ENCODE measurements at places on chromosomes 1 and 21.

GRCh38 chr1:151518431-151518830 is 7.2 kb downstream of the CGN start:
- no peak for DNase-seq

GRCh38 chr1:236149003-236149595 is 6.8 kb downstream of the GPR137B start:
- no peak for DNase-seq

DNA sequence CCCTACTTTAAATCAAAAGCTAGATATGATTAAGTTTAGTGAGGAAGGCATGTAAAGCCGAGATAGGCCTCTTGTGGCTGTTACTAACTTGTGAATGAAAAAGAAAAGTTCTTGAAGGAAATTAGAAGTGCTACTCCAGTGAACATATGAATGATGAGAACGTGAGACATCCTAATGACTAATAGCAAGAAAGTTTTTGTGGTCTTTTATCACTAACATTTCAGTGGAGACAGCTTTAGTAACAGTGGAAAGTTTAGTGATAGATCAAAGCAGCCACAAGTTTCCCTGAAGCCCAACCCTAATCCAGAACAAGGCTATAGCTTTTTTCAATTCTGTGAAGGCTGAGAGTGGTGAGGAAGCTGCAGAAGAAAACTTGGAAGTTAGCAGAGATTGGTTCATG is 73.6 kb upstream of the LRRC8B start:
- DNase-seq = no peak

DNA sequence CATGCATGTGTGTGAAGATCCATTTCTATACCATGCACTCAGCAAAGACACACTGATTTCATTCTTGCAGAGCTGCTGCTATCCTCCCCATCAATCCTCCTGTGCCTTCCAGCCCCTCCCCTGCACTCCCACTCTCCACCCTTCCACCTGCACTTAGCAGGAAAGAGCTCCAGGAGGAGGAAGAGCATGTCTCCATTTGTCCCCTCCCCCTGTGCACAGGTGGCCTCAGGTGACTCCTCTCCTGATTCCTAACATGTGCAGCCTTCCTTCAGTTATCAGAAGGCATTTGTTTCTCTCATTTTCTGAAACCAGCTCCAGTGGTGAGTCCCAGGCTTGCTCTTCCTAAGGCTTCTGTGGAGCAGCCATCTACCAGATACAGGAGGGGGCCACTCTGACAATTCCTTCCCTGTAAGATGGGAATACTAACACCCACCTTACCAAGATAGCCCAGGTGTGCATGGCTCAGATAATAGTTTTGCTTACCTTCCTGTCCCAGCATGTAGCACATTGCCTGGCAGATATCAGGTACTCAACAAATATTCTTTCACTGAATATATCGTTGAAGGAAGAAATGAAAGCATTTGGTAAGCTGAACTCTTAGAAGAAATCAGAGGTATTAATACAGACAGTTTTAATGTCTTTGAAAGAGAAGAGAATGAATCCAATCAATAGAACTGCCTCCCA is 21.9 kb upstream of the FAM3B start:
- no peak for DNase-seq

DNA sequence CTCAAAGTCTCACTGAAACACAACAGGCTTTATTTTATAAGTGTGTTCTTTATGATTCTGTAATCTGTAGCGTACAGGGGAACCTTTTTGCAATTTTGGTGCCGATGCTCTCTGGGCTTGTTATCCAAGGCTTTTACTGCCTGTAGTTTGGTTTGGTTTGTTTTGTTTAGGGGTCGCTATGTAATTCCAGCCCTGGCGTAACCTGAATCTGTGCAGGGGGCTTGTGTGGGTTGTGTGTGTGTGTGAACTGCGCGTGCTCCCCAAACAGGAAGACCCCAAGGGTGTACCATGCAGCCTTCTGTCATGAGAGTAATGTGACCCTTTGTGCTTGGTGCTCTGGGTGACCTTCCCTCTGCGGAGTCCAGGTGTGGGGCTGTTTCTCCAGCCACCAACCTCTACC is 92.1 kb upstream of the CLDN14 start:
- no peak for DNase-seq

DNA sequence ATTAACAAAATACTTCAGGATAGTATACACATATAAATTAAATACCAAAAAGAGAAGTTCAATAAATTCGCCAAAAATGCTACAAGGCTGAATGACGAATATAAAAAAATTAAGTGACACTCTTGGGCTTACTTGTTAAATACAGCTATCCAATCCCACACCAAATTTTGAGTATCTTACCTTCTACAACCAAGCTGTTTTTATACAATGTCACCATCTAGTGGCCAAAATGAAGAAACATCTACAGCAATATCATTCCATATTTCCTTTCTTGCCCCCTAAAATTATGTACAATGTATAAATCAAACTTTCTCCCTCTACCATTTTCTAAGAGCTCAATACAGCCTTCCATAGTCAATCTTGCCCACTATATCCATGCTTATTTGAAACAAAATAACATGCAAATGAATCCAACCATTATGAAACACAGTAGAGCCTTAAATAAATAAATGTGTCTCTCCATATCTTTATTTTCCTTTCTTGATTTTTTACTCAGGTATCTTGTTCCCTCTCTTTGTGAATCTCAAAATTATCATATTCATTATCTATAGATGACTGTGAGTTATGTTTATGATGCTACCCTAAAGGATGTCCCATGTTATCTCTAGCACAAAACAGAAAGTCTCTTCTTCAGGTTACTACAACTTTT is 86.3 kb downstream of the ACBD6 start:
- no peak for DNase-seq

GRCh38 chr1:160428655-160429054 is 28.3 kb downstream of the VANGL2 start:
- no peak for DNase-seq

DNA sequence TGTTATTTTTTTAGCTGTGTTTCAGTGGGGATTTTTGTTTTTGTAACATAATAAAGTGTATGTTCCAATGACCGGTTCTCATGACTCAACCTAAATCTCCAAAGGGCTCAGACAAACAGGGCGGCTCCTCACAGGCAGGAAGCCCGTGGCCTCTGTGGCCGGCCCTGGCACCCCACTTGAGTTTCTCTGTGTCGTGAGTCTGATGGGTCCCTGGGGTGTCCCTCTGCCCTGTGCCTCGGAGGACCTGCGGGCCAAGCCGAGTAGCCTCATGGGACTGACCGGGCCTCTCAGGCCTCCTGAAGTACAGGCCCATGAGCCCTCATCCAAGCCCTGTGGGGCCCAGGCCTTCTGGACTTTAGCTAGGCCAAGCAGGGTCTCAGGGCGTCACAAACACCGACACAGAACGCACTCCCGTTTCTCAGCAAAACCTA is 16.1 kb upstream of the CCDC27 start:
- DNase-seq = no peak

- no peak for DNase-seq
Observed at GRCh38 chr1:81296601-81297000, 504.1 kb upstream of the ADGRL2 start.

GRCh38 chr1:80153762-80154161 is 1147.2 kb upstream of the ADGRL4 start:
- DNase-seq = no peak

DNA sequence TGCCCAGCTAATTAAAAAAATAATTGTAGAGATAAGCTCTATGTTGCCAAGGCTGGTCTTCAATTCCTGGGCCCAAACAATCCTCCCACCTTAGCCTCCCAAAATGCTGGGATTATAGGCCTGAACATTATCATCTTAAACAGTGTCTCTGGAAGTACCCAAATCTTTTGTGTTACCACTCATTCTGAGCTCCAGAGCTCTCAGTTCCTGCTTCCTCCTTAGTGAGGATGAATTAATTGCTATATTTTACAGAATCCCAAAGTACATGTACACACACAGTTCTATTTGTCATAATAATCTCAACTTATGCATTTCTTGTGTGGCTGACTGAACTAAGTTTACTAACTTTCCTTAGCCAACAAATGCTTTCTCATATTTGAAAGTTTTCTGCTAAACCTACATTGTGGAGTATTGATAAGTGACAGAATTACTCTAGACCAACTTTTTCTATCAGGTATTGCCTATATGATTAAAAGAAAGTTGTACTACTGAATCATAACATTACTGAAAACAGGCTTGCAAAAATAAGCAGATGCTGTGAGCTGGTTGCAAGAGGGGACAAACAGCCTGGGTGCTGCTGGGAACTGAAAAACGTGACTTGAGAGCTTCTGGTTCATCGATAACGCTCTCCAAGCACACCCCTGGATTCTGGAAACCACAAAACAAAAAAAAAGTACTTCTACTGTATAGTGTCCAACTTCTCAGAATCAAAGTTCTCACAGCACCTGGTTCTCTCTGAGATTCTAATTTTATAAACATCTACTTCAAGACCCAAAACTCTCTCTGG is 15.3 kb downstream of the VAV3 start:
- DNase-seq = no peak

GRCh38 chr1:193700710-193701355 is 514.4 kb upstream of the B3GALT2 start:
- no peak for DNase-seq

Data from HFF-Myc (cell line).